ENCODE measurements at places on chromosomes 5 and 9. TPM values are rescaled to one million over a fixed set of nuclear protein-coding genes. Genes with fewer than 3 reads are reported as not detected.

DNA sequence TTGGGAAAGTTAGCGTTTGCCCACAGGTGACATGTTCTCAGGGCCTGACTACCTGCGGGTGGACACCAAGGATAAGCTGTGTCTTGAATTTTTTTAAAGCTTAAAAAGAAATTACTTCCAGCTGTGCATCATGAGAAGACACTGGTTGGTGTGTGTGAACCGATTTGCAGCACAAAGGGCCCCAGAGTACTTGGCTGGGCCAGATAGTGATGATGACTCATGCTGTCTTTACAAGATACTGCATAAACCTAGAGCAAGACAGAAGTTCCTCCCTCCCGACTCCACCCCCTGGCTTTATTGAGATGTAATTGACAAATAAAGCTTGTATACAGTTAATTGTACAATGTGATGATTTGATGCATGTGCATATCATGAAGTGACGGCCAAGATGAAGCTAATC is 212.8 kb downstream of the NXNL2 start:
- H3K27me3 ChIP-seq, result no peaks in the 10 kb centered on the region
- H3K36me3 ChIP-seq, result no peaks in the 10 kb centered on the region
- H3K4me3 ChIP-seq, result no peak overlapping the region
- H3K4me1 ChIP-seq, result no peaks in the 10 kb centered on the region
- no peak overlapping the region for H3K27ac ChIP-seq

GRCh38 chr5:149999359-149999758 is 1.1 kb downstream of the TIGD6 start:
- H3K4me1 ChIP-seq, result peaks cover 27% of the 10 kb centered on the region
- H3K27me3 ChIP-seq, result no peaks in the 10 kb centered on the region
- H3K36me3 ChIP-seq, result peaks cover 4% of the 10 kb centered on the region
- peak overlapping the region; percentile 95 for H3K4me3 ChIP-seq
- no peak for DNase-seq

Gene PAX5
- 0.89 TPM for total RNA-seq

- H3K27ac ChIP-seq, result no peak overlapping the region
- H3K27me3 ChIP-seq, result peaks cover 13% of the 10 kb centered on the region
- peaks cover 7% of the 10 kb centered on the region for H3K4me1 ChIP-seq
- no peak for DNase-seq
- H3K4me3 ChIP-seq, result no peak overlapping the region
These were observed 124.5 kb upstream of the PHYKPL start for GRCh38 chr5:178357121-178357521.

Gene ABO
- not detected for total RNA-seq

Data from activated naive CD8-positive, alpha-beta T cell treated with anti-CD3 and anti-CD28 coated beads, Interleukin-2, amount 10 ng/mL, durations not matched to agents 7 days and 5 days (primary cell).